ENCODE measurements at places on chromosomes 2 and 18.

- no peak for DNase-seq
These were observed 42.8 kb downstream of the ATP6V1C2 start for GRCh38 chr2:10764096-10764785.

- no peak for DNase-seq
These were observed 27.5 kb upstream of the ALPP start for GRCh38 chr2:232350804-232351685.

- DNase-seq = no peak
These were observed at the start of gene SIX3 for GRCh38 chr2:44941551-44942234. Gene SIX3, plus strand, starts transcription at chr2:44941702. Its CDS starts 403 bp downstream, at chr2:44942105.

DNA sequence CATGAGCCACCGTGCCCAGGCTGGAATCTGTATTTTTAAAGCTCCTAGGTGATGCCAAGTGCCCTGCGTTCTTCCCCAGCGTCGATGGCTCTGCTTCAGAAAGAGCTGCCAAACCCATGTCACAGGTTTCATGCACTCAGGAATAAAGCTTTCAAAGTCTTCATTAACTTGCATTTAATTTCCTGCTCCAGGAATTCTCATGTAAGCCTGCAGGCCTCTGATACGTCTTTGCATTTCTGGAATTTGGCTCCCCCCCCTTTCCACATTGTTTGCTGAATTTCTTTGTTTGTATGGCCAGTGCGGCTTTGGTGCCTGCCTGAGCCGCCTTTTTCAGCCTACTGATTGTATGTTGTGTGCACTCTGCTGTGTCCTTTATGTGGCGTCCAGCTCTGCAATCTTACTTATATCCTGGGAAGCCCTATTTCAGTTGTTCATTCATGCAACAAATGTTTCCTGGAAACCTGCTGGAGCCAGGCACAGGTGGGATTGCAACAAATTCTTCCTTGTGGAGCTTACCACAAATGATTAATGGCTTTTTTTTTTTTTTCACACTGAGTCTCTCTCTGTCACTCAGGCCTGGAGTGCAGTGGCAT, 17.9 kb upstream of the OTOF start:
- no peak for DNase-seq

- peak; percentile 59 for DNase-seq
These were observed 14.2 kb downstream of the SIGLEC15 start for GRCh38 chr18:45839414-45840395.

GRCh38 chr2:96769814-96770213, 9.1 kb downstream of the CNNM4 start:
- no peak for DNase-seq

- no peak for DNase-seq
These were observed 49.5 kb upstream of the MBOAT2 start for GRCh38 chr2:9052821-9053533.

- DNase-seq = peak; percentile 93
These were observed 18.2 kb downstream of the NRP2 start for GRCh38 chr2:205700331-205701132.

GRCh38 chr2:47198985-47199451, 43.9 kb upstream of the STPG4 start:
- DNase-seq = peak; percentile 74

GRCh38 chr2:189426886-189427285, 14.4 kb upstream of the WDR75 start:
- DNase-seq = no peak

GRCh38 chr2:222919841-222920526, 59.1 kb downstream of the ACSL3 start:
- DNase-seq = peak; percentile 91

GRCh38 chr2:180040146-180040925, 33.2 kb upstream of the CWC22 start:
- DNase-seq = peak; percentile 95

- no peak for DNase-seq
These were observed 204.8 kb downstream of the ANAPC1 start for GRCh38 chr2:111679202-111679601.

- DNase-seq = no peak
These were observed 85.9 kb downstream of the ZNF407 start for GRCh38 chr18:74683573-74683972.

- no peak for DNase-seq
These were observed 51.3 kb upstream of the ZNF397 start for GRCh38 chr18:35189510-35189909.

- DNase-seq = no peak
These were observed 16.1 kb upstream of the OTX1 start for GRCh38 chr2:63034526-63034925.

DNA sequence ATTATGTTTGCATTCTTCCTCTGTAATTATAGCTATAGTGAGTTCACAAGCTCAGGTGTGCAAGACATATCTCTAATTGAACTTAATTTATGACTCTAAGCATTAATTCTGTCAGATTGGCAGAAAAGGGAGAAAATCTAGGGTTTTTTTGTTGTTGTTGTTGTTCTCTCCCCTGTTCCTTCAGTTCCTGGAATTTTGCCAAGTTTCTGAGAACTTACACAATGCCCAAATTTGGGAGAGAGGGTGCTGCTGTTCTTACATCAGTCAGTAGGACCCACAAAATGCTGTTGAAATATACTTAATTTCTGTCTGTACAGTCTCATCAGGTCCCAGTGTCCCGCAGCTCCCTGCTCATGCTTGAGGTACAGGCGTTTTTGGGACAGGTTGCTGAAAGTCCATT, 221.8 kb upstream of the RBMS1 start:
- no peak for DNase-seq

DNA sequence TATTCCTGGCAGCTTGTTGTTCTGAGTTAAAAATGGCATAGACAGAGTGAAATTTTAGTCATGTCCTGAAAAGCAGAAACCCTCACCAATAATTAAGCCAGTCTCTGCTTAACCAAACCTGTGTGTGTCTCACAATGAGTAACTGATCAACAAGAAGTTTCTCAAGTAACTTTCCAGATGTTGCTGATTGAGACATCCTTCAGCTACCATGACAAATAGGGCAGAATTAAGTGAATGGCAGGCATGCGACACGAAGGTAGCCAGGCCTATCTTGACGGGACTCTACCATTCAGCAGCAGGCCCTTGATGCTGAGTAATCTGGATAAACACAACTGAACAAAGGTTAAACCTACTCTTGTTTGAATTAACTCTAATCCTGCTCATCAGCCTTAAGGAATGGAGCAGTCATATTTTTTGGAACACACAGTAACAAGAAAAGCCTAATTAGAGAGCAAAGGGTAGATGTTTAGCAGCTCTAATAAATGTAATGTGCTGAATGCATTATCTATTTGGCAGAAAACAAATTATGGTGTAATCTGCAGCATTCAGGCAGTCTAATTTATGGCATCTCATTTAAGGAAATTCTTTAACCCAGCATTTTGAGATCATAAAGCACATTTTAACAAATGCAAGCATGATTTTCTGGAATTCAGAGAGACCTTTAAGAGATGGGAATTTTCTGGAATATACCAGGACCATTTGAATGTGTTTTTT, 159.5 kb upstream of the EPHA4 start:
- DNase-seq = no peak

- peak; percentile 78 for DNase-seq
These were observed 12.0 kb downstream of the SFTPB start for GRCh38 chr2:85655961-85656417.

GRCh38 chr18:34848695-34849094, 138.6 kb downstream of the DTNA start:
- DNase-seq = no peak

GRCh38 chr2:177074099-177074710, 138.4 kb upstream of the HNRNPA3 start:
- DNase-seq = no peak

GRCh38 chr18:75824661-75825060, 397.2 kb upstream of the SMIM21 start:
- no peak for DNase-seq

DNA sequence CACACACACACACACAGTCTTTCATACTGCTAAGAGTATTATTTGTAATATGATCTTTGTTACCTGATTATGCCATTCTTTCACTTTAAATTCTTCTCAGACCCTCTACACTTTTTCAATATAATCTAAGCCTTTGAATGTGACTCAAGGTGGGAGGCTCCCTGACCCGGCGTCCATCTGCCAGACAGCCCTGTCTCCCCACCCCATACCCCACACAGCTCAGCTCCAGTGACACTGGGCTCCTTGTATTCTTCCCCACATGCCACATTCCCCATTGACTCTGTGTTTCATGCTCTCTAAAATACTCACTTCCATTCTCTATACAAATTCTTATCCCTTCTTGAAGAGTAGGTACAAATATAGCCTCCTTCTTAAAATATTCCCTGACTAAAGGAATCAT, 442.2 kb downstream of the TGIF1 start:
- DNase-seq = no peak

DNA sequence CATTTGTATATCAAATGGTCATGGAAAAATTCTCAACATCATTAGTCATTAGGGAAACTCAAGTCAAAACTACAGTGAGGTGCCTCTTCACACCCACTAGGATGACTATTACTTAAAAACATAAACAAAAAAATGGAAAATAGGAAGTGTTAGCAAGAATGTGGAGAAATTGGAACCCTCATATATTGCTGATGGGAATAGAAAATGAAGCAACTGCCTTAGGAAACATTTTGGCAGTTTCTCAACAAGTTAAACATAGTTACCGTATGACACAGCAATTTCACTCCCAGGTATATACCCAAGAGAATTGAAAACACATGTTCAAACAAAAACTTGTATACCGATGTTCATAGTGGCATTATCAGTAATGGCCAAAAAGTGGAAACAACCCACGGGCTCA, 18.1 kb upstream of the CYP26B1 start:
- no peak for DNase-seq

GRCh38 chr18:23825978-23826405, 136.7 kb downstream of the LAMA3 start:
- peak; percentile 98 for DNase-seq

DNA sequence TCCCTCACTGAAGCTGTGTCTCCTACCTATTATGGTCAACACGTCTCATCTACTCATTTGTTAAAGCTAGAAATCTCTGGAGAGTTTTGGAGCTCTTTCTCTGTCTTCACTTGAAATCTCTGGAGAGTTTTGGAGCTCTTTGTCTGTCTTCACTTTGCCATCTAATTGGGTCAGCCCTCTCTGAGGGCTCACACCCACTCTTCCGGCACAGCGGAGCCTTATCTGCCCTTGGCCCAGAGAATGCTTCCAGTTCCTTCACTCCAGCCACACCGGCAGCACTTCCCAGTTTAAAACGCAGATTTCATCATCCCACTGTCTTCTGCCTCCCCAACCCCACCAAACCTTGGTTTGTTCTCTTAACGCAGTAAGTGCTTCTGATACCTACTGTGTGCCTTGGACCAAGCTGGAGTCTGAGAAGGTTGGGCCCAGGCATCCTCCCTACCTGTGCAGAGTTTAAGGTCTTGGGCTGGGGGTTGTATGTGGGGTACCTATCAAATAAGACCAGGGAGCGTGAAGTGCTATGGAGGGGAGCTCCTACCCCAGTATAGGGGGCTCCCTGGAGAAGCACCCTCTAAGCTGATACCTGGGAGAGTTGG, 5.0 kb downstream of the HPCAL1 start:
- DNase-seq = no peak

DNA sequence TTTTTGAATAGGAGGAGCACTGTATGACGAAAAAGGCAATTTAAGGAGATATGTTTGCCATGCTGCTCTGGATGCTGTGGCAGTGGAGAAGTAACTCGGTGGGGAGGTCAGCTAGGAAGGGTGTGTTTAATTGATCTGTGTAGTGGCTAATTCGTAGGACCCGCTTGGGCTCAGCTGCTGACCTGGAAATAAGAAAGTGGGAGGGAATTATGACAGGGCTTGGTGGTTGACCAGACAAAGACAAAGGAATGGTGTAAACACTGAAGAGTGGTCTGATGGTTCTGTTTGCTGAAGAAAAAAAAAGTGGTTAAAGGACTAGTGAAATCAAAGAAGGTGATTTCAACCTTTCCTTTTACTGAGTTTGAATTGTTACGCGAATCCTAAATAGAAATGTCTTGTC, 146.0 kb downstream of the MAP4K4 start:
- no peak for DNase-seq

DNA sequence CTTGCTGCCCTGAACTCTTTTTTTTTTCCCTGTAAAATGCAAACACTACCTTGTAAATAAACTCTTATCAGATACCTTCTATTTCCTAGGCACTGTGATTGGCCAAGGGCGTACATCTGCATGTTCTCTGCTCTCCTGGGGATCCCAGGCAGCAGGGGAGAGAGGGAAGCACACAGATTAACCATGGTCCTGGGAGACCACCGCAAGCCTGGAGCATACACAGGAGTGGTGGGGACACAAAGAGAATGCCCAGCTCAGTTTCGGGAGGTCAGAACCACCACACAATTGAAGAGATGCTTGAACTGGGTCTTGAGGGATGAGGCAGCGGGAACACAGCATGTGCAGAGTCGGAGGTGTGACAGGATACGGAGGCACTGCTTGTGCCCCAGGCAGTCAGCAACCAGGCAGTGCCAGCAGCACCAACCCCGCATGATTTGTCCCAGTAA, 2.1 kb downstream of the GREB1 start:
- no peak for DNase-seq

DNA sequence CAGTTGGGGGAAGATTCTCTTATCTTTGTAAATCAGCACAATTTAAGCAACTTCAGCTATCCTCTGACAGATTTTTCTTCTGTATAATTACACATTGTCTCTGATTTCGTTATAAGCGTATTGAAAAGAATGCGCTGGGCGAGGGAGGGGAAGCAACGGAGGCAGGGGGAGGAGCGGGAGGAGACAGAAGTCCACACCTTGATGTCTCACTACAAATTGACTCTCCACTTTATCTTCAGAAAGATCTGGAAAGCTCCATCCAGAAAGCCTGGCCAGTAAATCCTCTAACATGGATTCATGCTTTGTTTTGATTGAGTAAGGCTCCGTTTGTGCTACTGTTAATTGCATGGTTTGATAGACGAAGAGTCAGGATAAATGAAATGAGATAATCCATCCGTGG, 76.6 kb downstream of the SMIM21 start:
- no peak for DNase-seq

DNA sequence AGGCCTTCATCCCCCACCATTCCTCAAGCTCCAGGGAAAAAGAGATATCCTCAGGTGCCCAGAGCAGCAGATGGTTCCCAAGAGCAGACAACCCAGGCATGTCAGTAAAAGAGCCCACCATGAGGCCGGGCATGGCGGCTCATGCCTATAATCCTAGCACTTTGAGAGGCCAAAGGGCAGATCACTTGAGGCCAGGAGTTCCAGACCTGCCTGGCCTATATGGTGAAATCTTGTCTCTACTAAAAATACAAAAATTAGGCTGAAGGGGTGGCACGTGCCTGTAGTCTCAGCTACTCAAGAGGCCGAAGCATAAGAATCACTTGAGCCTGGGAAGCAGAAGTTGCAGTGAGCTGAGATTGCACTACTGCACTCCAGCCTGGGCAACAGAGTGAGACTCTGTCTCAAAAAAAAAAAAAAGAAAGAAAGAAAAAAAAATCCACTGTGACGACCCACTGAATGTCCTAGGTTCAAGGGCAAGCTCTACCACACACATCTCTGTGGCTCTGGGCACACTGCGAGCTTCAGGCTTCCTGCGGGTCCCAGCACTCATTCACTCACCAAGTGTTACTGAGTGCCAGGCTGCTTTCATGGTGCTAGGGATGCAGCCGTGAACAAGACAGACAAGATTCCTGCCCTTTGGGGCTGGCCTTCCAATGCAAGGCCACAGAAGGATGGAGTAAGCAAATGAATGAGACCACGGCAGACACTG, 6.5 kb upstream of the DUSP2 start:
- DNase-seq = no peak

GRCh38 chr2:134021830-134022524, 231.9 kb upstream of the MGAT5 start:
- DNase-seq = no peak

Measured in stromal cell of bone marrow (primary cell).